Stimulated activated CD8-positive, alpha-beta memory T cell treated with anti-CD3 and anti-CD28 coated beads, Interleukin-7, amount 100 ng/mL, for 4 hours (primary cell): ENCODE measurements at places on chromosomes 1 and 21.

DNA sequence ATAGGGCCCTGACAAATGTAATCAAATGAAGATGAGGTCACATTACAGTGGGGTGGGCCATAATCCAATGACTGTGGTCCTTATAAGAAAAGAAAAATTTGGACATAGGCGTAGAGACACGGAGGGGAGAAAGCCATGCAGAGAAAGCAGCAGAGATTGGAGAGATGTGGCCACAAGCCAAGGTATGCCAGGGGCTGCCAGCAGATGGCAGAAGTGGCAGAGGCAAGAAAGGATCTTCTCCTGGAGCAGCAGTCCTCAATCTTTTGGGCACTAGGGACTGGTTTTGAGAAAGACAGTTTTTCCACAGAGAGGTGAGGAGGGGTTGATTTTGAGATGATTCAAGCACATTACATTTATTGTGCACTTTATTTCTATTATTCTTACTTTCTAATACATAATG, 355.1 kb downstream of the NPHP4 start:
- DNase-seq: no peak

GRCh38 chr1:16979475-16980327, 719 bp downstream of the MFAP2 start:
- no peak for DNase-seq

DNA sequence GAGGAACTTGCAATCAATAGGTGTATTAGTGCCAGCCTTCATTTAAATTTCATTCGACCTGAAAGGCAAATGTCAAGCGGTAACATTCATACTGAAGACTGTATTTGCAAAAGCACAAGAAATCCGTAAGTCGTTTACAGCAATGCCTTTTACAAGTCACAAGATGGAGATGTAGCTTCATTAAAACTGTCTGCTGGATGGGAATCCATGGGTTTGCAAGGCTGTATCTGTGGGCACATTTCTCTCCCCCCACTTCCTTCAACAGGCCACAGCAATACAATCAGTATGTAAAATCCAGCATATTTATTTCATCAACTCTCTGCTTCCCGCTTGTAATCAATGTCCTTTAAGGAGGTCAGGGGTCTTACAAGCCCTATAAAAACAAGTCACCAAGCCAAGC, 147.1 kb downstream of the SLC45A1 start:
- no peak for DNase-seq

DNA sequence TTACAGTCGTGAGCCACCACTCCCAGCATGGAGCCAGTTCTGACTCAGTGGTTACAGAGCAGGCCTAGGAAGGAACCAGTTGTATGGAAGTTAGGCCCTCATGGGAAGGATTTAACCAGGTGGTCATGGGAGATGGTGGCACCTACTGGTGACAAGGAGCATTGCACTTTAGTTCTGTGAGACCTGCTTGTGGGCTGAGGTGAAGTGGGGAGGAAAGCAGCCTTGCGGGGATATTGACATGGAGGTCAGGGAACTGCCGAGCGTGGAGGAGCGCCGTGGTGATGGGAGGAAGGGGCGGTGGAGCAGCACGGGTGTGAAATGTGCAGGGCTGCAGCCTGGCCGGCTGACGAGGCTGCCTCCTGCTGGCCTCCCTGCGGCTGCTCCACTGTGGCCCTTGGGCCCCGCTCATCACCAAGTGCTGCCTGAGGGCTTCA, 100.4 kb downstream of the GALNT2 start:
- no peak for DNase-seq

DNA sequence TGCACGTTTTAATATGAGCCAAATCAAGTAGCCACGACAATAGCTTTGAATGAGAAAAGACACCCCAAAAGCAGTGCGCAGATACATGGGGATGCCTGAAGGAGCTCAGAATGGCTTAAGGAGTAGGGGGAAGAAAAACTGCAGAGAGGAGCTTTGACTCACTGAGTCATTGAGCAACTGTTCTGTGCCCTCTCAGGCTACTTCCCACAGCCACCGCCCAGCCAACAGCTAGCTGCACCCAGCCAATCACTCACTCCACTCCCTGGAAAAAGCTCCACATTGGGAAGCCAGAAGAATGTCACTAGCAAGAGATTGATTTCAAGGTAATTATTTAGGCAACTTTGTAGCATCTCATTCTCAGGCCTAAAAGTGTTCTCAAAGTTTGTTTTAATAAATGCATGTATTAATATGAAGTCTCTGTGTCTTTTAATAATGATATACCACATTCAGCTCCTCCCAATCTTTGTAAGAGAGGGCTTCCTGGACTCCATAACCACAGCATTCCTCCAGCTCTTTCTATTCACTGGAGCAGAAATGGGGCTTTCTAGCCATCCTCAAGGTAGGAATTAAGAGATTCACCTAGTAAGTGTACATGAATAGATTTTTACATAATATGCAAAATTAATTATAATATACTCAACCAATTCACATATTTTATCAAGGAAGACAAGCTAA, 16.8 kb downstream of the DUSP10 start:
- no peak for DNase-seq

DNA sequence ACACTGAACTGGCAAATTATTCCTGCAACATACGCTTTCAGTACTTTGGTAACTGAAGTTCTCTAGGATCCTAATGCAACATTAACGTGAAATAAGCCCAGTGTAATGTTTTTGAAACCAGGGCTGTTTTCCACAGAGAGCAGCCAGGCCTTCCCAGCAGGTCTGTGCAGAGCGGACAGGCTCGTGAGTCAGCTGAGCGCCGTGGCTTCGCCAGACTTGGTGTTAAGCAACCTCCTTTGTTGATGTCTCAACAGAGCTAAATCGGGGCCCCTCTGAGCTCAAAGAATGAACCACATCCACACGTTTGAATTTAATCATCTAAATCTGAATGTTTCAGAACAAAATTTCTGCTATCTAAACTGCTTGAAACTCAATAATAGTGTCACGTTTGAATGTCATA, 181.8 kb upstream of the FMN2 start:
- DNase-seq: no peak

DNA sequence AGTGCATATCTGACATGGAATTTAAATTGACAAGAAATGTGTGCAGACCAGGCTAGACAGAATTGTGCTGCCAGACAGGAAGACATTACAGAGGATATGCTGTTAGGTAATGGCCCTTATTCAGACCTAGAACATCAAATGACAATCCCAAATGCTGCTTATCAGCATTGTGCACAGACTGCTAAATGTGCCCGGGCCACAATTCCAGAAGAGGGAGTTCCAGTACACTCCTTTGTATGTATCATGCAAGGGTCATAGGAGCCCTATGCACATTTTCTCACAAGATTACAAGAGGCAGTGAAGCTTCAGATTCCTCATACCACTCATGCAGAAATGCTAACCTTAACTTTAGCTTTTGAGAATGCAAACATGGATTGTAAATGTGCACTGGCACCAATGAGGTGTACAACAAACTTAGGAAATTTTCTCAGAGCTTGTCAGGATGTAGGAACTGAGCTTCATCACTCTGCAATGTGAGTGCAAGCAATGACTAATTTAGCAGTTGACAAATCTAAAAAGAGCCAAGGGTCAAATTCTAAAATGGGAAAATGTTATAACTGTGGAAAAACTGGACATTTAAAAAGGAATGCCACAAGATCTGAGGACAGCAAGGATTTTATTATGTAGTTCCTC, 273.5 kb downstream of the COL11A1 start:
- DNase-seq: no peak

- DNase-seq: no peak
Observed at GRCh38 chr21:41885341-41886024, 6.3 kb upstream of the PRDM15 start.

GRCh38 chr1:16326833-16327404, 25.4 kb downstream of the FBXO42 start:
- DNase-seq: no peak

GRCh38 chr1:187244623-187245022, 415.9 kb downstream of the PLA2G4A start:
- DNase-seq: no peak

DNA sequence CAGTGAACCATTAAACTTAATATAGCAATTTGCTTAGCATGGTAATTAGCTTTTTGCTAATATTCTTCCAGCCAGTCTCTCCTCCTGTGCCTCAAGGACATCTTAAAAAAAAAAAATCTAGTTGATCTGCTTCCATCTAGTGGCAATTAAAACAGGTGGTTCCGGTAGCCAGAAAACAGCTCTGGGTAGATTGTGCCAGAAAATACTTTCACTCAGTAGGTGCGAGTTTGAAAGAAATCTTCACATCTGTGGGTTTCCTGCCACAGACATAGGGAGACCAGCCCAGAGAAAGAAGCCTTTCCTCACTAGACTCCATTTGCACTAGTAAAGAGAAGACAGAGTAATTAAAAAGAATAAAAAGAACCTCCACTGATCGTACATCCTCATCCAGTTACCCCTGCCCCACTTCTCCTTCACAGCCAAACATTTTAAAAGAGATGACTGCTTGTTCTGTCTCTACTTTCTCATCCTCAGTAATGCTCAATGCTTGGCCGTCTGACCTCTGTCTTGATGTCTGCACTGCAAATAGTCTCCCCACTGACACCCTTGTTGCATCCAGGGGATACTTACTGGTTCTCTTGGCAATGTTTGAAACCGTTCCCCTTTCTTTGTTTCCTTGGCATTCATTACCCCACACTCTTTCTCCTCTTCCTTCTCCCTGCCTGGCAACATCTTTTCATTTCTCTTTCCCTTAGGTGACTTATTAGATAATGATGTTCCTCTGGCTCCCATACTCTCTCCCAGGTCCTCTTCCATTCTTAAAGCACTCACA, 16.9 kb downstream of the SELL start:
- DNase-seq: no peak

DNA sequence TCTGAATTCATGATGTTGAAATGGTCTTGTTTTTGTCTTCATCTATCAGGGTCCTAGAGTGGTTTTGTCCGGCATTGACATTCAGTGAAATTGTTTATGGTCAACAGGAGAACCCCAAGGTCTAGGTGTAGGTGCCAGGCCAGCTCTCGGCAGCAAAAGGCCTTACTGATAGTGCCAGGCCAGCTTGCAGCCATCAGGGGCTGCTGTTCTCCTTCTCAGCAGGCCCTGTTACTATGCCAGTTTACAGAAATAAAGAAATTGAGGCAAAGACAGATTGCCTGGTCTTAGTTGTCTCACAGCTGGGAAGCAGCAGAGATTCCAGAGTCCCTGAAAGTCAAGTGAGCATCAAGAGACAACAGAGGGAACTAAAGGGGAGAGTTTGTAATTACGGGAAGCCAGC, 12.0 kb downstream of the HMGB4 start:
- DNase-seq: no peak

DNA sequence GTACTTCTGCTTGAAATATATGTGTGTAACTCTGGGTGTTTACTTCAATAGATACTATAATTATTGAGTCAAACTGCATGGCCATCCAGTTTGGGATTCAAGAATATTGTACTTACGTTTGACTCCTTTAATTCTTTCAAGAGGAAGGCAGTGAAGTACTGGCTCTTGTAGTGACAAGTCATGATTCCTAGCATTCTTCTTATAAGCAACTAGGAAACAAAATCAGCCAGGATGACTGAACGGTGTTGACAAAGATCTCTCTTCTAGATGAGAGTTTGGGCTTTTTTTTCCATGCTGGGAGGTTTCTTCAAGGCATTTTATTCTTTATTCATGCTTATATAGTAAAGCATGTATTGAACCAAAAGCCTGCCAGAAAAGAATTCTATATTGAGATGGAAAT, 58.3 kb downstream of the CLEC20A start:
- DNase-seq: no peak

DNA sequence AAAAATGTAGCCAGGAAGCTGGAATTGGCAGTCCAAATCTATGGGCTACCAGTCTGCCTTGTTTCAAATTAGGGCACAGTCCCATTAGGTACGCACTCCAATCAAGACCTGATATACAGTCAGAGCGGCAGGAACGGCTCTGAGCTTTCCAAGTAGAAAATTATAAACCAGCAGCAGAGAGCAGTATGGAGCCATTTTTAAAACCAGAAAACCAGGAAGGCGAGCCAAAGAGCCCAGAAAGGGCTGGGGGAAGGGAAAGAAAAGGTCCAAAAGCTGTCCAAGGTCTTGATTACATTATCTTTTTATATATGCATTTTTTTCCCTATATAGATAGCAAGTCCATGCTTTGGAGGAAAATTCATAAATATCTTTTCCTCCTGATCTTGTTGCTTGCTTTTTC, 719.0 kb downstream of the RWDD3 start:
- no peak for DNase-seq

DNA sequence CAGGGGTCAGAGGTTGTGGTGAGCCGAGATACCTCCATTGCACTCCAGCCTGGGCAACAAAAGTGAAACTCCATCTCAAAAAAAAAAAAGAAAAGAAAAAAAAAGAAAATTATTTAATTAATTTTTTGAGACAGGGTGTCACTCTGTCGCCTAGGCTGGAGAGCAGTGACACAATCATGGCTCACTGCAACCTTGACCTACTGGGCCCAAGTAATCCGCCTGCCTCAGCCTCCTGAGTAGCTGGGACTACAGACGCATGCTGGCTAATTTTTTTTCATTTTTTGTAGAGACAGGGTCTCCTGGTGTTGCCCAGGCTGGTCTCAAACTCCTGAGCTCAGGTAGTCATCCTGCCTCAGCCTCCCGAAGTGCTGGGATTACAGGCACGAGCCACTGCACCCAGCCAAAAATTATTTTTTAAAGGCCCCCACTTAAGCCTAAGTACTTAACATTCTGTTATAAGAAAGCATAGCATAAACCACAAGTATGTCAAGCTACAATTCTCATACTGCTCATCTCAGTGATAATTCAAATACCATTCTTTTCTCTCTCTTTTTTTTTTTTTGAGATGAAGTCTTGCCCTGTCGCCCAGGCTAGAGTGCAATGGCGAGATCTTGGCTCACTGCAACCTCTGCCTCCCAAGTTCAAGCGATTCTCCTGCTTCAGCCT, 19.9 kb downstream of the NUCKS1 start:
- DNase-seq: no peak

- DNase-seq: no peak
Observed at GRCh38 chr1:117573386-117574023, 32.3 kb upstream of the TENT5C start.

DNA sequence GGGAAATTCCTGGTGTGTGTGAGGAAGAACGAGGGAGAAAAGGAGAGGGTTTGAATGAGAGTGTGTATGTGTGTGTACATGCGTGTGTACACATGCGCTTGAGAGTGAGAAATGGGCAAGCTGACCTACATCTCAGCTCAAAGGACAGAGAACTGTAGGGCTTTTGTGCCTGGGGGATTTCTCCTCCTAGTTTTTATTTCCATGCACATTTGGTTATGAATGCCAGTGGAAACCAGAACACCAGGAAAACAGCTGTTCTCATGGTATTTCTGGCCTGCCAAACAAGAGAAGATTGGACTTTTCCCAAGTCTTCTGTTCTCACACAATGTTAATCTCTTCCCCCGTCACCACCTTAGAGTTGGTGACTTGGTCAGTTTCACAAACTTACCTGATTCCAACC, 45.2 kb downstream of the SLC44A3 start:
- no peak for DNase-seq

DNA sequence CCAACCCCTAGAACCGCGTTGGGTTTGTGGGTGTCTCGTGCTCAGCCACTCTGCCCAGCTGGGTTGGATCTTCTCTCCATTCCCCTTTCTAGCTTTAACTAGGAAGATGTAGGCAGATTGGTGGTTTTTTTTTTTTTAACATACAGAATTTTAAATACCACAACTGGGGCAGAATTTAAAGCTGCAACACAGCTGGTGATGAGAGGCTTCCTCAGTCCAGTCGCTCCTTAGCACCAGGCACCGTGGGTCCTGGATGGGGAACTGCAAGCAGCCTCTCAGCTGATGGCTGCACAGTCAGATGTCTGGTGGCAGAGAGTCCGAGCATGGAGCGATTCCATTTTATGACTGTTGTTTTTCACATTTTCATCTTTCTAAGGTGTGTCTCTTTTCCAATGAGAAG, 18.7 kb downstream of the TFF3 start:
- DNase-seq: no peak
